ENCODE measurements at places on chromosomes 1 and 21.

DNA sequence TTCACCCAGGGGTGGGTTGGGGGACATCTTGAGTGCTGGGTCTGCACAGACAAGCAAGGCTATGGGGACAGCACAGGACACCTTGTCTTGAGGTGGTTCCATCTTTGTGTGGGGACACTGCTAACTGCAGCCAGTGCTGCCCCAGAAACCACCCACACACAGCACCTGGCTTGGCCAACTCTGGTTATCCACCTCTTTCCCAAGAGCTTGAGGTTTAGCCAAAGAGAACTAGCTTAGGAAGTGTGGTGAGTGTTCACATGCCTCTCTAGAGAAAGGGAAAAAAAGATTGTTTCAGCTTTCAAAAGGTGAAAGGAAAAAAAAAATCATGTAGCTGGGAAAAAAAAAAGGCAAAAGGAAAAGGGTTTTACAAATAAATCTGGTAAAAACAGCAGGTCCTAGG, 32.4 kb downstream of the BCAR3 start:
- no peak for DNase-seq

DNA sequence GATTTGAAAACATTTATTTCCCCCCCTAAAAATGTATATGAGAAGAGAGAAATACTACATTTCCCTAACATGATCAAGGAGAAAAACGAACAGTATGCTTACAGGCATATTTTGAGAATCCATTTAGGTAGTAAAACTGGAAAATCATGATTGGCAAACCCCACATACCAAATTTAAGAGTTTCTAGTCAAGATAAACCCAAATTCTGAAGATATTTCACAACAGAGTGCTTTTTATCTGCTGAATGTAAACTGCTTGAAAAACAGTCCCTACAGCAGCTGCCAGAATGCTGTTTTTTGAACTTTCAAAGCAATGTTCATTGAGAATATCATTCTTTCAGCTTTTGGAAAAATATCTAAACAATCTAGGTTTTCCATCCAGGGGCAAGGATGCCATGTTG, 31.0 kb downstream of the ASH1L start:
- DNase-seq: no peak

DNA sequence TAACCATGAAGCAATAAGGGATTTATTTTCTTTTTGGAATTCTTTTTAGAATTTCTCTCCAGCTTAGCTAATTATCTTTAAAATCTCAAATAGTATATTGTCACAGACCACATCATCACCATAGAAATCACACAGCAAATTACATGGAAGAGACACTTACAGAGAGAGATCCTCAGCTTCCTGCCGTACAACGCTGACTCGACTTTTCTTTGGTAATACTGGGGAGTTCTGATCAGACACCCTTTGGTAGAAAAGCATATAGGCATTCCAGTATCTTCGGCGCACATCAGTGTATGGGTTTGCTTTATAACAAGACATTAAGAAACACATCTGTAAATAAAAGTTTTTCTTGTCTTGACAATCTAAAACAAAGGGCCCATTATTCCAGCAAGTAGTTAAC, 55.7 kb downstream of the PCSK9 start:
- no peak for DNase-seq

DNA sequence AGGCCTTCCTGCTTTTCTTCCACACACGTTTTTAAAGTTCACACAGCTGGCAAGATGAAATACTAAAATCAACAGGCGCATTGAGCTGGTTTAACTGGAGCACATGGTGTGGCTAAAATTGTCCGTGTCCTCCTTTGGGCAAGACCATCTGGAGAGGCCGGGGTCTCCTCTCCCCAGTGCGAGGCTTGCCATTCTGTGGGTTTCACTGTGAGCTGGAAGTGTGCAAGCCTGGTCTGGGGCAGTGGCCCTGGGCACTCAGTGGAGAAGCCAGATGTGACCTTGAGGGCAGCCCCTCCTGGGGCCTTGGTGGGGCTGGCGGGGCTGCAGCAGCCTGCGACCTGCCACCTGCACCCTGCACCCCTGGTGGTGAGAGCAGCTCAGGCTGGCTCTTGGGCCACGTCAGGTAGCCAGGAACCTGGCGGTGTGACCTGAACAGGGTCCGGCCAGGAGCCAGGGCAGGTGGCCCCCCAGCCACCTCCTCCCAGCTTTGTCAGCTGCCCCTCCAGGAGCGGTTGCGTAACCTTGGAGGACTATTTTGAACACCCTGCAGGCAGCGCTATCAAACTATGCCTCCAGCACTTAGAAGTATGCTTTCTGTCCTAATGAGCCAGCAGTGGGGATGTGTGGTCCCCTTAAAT, 52.4 kb downstream of the SLC37A1 start:
- no peak for DNase-seq

DNA sequence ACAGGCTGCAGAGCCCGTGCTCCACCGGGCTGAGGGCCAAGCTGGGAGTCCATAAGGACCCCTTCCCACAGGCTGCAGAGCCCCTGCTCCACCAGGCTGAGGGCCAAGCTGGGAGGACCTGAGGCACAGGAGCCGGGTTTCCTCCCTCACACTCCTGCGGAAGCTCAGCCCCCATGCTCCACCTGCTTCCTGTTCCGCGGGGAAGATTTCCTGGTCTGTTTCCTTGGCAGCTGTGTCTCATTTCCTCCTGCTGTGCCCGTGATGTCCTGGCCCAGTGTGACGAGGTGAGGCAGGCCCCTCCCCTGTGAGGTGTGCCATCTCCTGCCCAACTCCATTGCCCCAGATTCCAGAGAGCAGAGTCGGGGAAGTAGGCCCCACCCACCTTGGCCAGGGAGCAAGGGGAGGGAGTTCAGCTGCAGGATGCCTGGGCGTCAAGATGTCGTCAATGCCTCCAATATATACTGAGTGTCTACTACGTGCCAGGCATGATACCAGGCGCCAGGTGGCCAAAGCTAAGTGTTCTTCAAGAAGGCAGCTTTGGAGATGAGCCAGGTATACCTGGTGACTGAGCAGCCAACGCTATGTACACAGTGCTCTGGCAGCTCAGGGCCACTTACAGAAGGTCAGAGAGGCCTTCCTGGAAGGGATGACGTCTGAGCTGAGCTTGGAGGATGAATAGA, 58.8 kb downstream of the NAV1 start:
- no peak for DNase-seq

DNA sequence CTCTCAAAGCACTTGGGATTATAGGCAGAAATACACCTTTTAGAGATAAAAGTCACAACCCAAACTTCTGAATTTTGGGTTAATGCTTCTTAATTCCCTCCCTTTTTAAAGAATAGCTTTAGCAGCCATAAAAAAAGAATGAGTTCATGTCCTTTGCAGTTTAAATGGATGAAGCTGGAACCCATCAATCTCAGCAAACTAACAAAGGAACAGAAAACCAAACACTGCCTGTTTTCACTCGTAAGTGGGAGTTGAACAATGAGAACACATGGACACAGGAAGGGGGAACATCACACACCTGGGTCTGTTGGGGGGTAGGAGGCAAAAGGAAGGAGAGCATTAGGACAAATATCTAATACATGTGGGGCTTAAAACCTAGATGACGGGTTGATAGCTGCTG, 55.8 kb downstream of the SLC27A3 start:
- DNase-seq: no peak

DNA sequence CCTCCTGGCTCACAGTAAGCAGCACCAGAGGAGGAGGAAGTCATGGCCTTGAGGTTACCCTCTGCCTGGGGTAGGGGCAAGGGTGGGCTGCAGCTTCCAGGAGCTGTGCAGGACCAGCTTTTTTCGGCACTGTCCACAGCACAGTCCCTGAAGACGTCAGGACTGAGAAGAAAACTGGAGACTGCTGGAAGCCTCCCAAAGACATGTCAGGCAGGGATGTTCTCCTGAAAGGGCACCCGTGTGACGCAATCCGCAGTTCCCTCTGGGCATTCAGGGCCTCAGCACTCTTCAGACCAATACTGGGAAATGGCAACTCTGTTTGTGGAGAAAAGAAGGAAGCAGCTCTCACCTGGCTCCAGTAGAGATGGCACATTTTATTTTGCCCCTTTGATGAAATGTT, 64.8 kb upstream of the TENT5C start:
- DNase-seq: peak; percentile 11

- peak; percentile 39 for DNase-seq
Observed at GRCh38 chr1:192809307-192810252, 741 bp downstream of the RGS2 start.

DNA sequence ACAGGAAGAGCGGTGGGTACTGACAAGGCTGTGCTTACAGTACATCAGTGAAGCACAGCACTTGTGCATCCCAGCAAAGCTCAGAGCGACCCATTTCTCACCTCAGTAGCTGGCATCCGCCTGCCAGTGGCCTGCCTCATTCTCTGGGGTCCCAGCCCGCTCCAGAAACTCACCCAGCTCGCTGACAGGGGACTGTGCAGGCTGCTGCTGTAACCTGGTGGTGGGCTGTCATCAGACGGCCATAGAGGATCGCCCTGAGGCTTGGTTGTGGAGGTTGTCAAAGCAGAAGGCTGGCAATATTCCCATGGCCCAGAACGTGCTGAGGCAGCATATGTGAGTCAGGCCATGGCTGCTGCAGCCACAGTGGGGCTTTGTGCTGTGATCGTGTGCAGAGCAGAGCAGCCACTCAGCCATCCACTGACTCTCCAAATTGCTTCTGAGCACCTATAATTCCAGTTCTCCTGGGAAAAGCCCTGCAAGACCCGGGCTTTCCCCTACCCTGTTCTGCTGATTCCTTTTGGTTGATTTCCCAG, 13.6 kb upstream of the GPR137B start:
- DNase-seq: no peak

DNA sequence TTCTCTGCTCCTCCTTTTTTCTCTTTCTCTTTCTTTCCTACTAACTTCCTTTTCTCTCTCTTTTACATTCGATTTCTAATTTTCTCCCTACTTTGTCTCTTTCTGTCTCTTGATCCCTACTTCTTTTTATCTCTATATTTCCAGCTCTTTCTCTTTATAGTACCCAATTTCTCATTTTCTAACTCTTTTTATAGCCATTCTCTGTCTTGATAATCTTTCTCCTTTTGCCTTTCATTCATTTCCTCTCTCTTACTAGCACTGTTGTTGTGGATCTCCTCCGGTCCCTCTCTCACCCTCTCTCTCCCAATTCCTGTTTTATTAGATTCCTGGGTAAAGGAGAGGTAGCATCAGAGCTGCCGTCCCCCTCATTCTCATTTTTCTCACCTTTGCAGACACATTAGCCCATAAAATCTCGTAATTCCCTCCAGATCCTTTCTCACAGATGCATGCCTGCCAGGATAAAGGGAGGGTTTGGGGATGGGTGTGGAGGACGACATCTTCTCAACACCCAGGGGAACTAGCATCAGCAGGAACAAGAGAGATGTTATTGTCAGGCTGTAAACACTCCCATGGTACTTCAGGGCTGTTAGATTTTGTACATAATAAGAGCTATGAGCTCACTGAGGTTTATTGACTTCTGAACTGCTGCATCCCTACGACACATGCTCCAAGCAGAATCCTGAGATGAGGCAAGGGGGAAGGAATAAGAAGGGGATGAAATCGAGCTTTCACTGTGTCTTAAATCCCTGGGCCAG, 159.0 kb upstream of the GALNT2 start:
- no peak for DNase-seq

GRCh38 chr1:243713470-243714186, 136.4 kb downstream of the AKT3 start:
- DNase-seq: no peak

- no peak for DNase-seq
Observed at GRCh38 chr1:201049248-201049831, 25.8 kb upstream of the KIF21B start.

GRCh38 chr1:201715801-201716741, 112.9 kb upstream of the IPO9 start:
- DNase-seq: no peak

GRCh38 chr21:28333578-28334075, 659.0 kb downstream of the LTN1 start:
- DNase-seq: peak; percentile 42

DNA sequence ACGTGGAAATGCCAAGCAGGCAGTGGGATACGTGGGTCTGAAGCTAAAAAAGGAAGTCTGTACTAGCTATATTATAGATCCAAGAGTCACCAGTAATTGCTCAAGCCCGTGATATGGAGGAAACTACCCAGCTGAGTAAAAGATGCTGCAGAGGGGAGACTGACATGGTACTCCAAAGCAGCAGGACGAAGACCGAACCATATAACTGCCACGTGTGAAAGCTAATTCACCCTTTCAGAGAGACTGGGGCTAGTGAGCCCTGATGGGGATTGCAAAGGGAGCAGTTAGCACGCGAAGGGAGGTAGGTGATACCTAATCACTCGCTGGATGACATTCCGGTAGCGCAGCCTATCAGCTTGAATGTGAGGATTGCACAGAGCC, 316 bp downstream of the AP4B1 start:
- no peak for DNase-seq
